Activated naive CD4-positive, alpha-beta T cell (primary cell): ENCODE measurements at places on chromosomes 5 and 9.

DNA sequence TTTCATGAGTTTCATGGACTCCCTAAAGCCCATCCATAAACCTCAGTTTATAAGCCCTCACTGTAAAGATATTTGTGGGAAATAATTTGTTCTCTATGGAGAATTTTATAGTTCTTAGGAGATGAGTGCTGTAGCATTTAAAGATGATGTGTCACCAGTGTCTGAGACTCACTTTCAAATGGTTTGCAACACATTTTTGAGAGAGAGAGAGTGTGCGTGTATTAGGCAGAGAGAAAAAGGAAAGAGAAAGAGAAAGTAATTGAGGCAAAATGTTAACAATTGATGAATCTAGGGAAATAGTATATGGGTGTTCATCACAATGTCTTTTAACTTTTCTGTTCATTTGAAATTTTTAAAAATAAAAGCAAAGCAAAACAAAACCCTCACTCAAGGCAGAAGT, 479.0 kb downstream of the ZSWIM6 start:
- no peak for DNase-seq

- DNase-seq, result no peak
These were observed 11.1 kb downstream of the UNC13B start for GRCh38 chr9:35172878-35173277.

- no peak for DNase-seq
These were observed 430.6 kb downstream of the NR2F1-AS1 start for GRCh38 chr5:93150311-93151012.

DNA sequence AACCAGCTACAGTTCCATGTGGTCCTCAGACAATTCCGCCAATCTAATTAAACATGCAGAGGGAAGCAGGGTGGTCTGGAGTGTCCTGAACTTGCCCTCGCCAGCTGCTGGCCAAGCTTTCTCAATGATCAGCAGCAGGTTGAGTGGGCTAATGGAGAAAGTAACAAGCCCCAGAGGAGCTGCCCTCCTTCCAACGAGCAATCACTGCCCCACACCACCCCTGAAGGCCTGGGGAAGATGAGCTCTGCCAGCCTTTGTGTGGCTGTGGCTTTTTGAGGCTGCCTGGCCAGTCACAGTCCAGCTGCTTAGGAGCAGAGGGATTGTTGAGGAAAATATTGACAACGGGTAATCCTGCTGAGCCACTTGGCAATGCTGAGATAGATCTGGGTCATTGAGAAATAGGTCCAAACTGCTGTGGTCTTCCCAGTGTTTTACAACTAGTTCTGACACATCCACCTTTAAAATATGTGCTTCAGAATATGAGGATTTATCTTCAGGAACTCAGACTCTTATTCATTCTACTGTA, 107.3 kb downstream of the CD180 start:
- DNase-seq, result no peak

- DNase-seq, result no peak
These were observed 62.6 kb downstream of the SUSD1 start for GRCh38 chr9:112112519-112112918.

GRCh38 chr9:4328723-4329122, 28.9 kb upstream of the GLIS3 start:
- no peak for DNase-seq

DNA sequence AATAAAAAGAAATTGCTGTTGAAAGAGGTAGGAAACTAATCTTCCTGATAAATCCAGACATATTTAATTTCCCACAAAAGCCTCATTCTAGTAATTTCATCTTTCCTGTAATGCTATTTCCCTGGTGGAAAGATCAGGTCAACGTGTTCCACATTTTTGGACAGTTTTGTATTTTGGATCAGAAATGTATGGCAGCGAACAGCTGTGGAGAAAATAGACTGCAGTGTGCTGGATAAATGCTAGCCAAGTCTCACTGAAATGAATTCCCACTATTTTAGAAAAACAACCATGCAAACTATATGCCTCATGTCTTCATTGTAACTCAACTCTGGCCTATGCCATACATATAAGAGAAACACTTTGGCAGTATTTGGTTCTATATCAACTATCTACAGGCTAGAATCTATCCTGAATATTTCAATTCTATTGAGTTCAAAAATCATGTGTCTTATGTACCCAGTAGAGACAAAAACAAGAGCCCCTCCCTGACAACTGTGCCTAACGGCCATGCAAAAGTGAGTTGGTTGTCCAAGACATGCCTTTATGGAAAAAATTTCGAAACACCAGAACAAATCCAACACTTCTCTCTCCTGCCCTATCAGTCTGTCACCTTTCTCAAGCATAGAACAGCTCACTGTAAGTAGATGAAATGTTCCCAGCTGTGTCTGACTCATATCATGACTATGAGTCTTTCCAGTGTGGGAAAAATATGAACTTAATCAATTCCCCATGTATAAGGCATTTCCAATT, 191.3 kb upstream of the NREP start:
- no peak for DNase-seq

DNA sequence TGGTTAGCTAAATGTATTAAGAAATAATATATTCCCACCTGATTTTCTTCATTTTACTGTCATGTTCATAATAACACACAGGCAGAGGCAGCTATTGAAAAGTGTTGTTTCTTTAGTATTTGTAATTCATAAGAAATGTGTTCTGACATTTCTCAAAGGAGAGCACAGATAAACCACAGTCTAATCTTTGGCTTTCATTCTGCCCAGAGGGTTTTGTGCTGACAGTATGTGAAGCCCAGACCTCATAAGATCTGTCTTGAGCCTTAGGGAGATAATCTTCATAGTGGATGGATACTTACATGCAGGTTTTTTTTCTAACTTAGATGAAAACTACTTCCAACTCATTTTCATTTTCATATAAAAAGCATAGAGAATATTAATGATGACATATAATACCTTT, 206.1 kb downstream of the CHSY3 start:
- no peak for DNase-seq

GRCh38 chr5:78890667-78891379, 94.3 kb downstream of the ARSB start:
- no peak for DNase-seq

DNA sequence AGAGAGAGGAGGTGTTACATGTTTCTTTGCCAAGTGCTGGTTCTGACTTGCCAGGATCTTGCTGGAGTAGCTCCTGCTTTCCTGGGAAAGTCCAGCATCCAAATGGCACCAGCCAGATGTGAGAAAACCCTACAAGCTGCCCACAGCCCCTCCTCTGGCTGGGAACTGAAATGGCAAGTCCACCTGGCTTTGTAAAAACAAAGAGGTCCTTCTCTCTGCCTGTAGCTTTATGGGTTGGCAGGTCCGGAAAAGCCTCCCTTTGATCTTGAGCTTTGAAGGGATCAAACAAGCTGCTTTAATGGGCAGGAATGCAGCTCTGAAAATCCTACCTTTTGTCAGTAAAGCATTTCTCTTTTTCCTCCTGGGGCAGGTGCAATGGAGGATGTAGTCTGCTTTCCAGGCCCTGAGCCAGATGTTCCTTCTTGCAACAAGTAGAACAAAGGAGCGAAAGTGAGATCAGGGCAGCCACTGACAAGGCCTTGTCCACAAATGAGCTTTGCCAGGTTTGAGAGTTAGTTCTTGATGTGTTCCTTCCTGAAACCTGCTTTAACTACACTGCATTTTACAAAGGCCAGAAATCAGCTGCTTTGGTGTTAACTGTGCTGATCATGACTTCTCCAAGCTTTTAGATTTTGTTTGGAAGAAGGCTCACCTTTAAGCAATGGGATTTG, 456.7 kb downstream of the ZNF608 start:
- DNase-seq, result no peak

GRCh38 chr5:171505473-171506043, 86.1 kb downstream of the FGF18 start:
- DNase-seq, result no peak

GRCh38 chr9:130779153-130779855, 55.8 kb upstream of the ABL1 start:
- no peak for DNase-seq

GRCh38 chr5:159051421-159052282, 48.1 kb downstream of the EBF1 start:
- peak; percentile 3 for DNase-seq

- DNase-seq, result no peak
These were observed 11.0 kb upstream of the PCDHB15 start for GRCh38 chr5:141234109-141234667.

GRCh38 chr9:135757356-135757755, 55.4 kb downstream of the KCNT1 start:
- DNase-seq, result no peak

- DNase-seq, result no peak
These were observed 189.7 kb downstream of the DCP2 start for GRCh38 chr5:113166261-113166660.

GRCh38 chr5:79107020-79107796, 4.4 kb upstream of the BHMT start:
- DNase-seq, result no peak

DNA sequence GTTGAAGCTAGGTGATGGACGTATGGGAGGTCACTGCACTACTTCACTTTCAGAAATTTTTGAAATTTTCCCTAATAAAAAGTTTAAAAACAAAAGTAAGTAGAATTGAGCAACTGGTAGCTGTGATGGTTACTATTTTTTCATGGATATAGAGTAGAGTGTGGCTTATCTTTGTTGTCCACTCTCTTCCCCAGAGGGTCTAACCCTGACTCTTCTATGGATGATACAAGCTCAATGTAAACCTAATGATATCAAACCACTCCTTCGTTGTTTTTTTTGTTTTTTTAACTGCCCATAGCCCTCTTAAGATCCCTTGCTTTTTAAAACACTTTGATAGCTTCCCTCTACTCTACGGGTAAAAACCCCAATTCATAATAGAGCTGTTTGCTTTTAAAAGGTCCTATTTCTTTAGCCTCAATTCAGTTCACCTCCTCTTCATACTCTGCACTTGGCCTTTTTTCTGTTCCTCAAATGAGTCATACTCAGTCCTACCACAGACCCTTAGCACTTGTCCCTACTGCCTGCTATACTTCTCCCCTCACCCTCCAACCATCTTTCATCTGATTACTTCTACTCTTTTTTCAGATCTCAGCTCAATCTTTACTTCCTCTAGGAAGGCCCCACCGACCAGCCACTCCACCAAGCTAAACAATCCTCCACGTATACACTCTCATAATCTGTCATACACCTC, 2.6 kb downstream of the HDAC3 start:
- DNase-seq, result no peak

DNA sequence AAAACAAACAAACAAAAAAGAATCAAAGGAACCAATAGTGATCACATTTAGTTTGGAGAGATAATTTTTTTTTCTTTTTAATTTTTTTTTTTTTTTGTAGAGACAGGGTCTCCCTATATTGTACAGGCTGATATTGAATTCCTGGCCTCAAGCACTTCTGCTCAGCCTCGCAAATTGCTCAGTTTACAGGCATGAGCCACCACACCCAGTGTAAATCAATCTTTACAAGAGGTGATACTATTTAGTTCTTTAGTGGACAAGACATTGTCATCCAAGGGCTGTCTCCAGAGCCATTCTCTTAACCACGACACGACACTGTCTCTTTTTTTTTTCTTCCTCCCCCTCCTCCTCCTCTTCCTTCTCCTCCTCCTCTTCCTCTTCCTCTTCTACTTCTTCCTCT, 29.6 kb downstream of the ERAP2 start:
- DNase-seq, result no peak

GRCh38 chr5:177550122-177550521, 4.2 kb downstream of the FAM193B start:
- no peak for DNase-seq

- DNase-seq, result no peak
These were observed 156.3 kb upstream of the FST start for GRCh38 chr5:53323943-53324642.

DNA sequence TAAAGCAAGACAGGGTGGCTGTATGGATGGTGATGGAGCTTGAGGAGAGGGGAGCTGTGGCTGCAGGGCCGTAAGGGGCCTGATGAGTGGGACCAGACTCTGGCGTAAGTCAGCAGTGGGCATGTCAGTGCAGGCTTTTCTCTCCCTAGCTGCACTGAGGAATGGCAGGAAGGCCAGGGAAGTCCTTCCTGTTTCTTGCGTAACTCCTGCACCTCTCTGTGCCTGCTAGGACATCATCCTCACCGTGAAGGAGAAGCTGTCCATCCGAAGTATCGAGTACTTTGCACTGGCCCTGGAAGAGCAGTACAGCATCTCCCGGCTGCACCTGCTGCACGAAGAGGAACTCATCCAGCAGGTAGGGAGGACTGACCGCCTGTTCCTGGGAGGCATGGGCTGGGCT, 24.1 kb upstream of the TRMT10B start:
- DNase-seq, result no peak

GRCh38 chr5:54742417-54742891, 224.9 kb downstream of the SNX18 start:
- no peak for DNase-seq

DNA sequence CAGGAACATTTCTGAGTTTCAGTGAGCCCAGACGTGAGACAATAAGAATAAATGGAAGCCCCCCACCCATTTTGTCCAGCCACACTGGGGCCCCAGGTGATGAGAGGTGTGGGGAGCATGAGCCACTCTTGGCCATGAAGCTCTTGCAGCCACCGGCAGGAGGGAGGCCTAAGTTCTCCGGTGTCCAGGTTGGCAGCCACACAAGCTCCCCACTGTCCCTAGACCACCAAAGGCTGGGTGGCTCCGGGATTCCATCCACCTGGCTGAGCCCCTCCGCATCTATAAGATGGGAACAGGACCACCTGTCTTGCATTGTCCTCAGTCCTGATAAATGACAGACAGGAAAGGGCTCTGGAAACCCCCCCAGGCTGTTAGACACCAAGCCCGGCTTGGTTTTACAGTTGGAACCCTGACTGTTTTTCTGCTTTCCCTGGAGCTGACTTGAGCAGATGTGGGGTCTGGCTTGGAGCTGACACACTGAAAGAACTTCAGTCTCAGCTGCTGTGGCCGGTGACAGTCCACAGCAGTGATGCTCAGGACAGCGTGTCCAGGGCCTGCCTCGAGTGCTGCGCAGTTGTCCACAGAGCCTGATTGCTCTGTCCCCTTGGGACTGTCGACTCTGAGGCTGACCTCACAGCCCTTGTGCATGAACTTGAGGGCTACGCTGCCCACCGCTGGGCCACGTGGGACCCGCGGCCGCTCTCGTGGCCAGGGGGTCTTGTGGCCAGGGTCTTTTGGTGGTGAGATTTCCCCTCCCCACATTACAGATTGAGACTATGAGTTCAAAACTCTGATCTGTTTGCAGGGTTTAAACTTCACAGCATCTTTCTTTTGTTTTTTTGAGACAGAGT, 74.8 kb downstream of the PSMB7 start:
- no peak for DNase-seq

DNA sequence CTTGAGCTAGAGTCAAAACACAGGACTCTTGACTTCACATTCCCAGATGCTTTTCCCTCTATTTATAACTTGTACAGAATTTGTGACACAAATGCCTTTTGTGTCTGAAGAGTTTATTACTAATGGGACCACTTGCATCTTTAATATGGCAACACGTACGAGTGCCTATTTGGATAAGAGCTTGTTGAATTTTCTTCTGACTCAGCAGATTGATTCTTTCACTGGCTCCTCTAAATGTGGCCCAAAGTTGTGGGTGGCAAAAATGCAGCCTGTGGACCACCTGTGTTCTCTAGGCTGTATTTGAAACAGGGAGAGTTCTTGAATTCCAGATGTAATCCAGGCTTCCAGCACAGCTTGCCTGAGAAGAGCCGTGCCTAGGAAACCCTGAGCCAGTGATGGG, 34.1 kb upstream of the ERCC6L2 start:
- no peak for DNase-seq

- DNase-seq, result no peak
These were observed 174.6 kb upstream of the ZNF608 start for GRCh38 chr5:124920909-124921666.

- no peak for DNase-seq
These were observed 24.7 kb downstream of the DAP start for GRCh38 chr5:10736354-10736753.
